ENCODE measurements at places on chromosomes 6 and 20.

GRCh38 chr20:45993197-45993951, 15.3 kb upstream of the MMP9 start:
- DNase-seq = no peak

DNA sequence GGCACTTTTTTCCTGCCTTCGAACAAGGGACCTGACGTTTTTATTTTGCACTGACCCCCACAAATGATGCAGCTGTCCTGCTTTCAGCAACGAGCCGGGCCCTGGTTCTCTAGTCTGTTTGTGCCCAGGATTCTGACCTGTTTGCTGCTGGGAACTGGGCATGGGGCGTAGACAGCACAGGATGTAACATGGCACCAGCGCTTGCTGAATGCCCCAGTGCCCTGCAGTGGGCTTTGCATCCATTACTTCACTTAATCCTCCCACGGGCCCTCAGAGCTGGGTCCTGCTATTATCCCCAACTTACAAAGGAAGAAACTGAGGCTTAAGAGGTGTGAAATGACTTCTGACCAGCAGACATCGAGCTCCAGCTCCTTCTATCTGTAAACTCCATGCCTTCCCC, 80.4 kb upstream of the PMEPA1 start:
- no peak for DNase-seq

DNA sequence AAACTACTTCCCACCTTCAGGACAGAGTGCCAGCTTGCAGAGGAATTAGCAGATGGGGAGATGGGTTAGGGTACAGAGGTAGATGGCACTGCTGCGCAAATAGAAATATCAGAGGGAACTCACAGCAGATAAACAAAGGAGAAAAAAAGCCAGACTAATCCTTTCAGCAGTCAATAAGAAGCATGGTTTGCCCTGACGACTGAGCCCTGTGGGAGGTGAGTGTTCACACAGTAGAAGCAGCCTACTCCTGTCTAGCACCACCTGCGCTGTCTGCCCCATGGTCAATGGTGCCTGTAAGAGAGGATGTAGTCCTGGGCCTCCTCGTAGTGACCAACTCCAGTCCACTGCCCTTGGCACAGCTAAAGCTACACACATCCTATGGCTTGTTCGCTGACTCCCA, 174.1 kb downstream of the IBTK start:
- DNase-seq = no peak

GRCh38 chr6:57013521-57013926, 33.0 kb upstream of the KIAA1586 start:
- DNase-seq = no peak

DNA sequence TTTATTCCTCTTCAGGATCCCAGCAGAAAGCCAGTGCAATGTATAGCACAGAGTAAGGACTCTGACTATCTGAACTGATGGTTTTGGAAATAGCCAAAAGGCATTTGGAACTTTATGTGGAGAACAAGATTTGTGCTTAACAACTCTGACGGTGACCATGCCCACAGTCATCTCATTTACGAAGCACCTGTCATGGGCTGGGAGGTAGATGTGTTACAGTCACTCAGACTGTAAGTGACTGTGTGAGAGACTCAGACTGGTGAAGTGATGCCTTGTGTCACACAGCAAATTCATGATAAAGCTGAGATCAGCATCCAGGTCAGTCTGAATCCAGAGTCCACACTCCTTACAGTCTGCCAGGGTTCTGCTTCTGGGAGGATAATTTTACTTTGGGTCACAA, 23.9 kb upstream of the FAM83C start:
- no peak for DNase-seq

DNA sequence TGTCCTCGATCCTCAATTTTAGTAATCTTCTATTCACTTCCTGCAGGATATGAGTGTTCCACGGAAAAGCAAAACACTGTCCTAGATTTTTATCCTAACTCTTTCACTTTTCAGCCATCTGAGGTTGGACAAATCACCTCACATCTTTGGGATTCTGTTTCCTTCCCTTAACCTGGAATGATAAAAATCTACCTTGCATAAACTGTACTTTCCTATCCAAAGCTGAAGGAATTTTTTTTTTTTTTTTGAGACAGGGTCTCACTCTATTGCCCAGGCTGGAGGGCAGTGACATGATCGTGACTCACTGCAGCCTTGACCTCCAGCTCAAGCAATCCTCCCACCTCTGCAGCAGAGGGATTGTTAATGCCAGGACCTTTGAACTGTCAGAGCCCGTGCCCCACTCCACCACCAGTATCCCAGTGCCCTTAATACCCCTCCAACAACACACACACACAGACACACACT, 20.5 kb downstream of the CAPN11 start:
- DNase-seq = no peak

DNA sequence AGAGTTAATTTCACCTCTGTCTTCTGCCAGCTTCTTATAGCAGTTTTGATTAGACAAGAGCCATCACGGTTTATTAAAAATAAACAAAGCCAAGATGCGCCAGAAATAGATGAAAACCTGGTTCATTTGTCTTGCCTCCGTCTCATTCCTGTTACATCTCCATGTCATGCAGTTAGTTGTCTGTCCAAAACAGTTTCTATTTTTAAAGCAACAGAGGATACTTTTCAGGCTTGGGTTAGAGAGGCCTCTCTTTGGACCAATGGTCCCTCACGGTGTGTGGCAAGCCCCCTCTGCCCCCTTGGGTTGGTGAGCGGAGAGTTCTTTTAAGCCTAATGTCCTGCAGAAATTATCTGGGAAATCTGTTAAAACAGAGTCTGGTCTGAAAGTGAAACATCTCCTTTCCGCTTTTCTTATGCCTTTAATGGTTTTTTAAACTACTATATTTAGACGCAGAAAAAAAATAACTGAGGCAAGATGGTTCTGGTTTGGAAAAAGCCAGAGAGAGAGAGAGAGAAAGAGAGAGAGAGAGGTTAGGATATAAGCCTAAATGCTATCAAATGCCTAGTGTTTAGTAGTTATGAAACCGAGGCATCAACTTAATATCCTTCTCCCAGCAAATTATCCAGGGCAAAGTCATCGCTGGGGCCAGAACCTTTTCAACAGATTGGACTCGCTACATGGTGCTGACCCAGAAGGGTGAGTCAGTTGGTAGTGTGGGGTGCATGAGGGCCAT, 64.5 kb downstream of the ZDHHC14 start:
- DNase-seq = no peak

GRCh38 chr20:59160389-59161115, 3.1 kb upstream of the ZNF831 start:
- no peak for DNase-seq
